ENCODE measurements at places on chromosomes 7 and 10.

DNA sequence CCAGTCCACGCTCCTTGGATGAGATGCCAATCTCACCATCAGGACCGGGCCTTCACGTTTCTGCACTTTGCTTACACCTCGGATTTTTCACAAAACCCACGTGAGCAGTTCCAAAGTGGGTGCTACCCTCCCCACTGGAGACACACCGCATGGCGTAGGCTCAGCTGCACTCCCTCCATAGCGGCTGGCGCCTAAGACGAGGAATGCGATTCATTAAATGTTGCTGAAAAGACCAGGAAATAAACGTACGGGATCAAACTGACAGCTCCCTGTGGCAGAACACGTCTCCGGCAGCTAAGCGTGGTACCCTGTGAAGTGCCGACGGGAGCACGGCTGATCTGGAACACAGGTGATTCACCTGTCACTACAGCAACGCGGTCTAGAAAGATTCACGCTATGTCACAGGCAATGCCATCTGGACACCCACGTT is 209.0 kb downstream of the DIP2C start:
- DNase-seq: no peak

GRCh38 chr10:132385389-132385667 is 11.7 kb upstream of the PWWP2B start:
- DNase-seq: no peak

DNA sequence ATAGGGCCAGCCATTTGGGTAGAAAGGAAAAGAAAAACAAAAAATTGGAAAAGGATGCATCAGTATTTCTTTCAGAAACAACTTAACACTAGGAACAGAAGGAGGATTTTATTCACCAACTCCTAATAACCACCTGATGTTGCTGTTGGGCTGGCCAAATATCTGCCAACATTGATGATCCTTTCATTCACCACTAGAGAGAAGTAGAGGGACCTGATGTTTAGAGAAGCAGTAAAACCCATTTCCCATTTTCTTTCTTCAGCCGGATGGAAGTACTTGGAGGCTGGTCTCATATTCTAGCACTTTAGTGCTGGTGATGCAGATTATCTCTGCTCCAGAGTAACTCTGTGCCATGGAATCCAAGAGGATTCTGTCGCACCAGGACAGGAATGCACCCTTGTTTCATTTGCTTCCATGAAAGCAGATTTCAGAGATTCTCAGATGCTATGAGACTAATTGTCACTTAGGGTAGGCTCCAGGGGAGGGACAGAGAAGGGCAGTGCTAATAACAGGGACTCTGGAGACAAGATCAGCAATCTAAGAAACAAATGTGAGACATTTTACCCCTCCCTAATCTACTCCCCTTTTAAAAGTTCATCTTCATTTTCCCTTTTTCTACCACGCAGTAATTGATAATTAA is 3.1 kb downstream of the KLLN start:
- DNase-seq: no peak

GRCh38 chr10:67612577-67613537 is 83.1 kb downstream of the CTNNA3 start:
- DNase-seq: peak; percentile 48

GRCh38 chr10:6581778-6582228 is 1.7 kb upstream of the PRKCQ start:
- DNase-seq: no peak

- DNase-seq: no peak
These were observed 38.6 kb downstream of the MAGI2 start for GRCh38 chr7:79414910-79415309.

DNA sequence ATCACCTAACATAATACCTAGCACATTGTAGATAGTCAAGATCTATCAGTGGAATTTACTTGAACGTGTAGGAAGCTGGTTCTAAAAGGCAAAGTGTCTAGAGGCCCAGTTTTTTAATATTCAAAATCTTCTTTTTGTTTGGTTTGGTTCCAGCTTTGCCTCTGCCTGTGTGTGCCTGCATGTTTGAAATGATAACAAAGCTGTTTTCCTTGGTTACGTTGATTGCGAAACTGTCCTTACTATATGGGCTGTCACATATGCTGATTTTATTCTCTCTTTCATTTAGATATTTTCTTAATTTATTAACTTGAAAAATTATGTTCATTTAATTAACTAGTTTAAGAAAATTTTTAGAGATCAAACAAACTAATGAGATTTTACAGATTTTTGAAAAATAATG is 237.3 kb downstream of the SEMA3A start:
- DNase-seq: no peak

GRCh38 chr10:128258421-128258976 is 132.3 kb upstream of the MKI67 start:
- no peak for DNase-seq

DNA sequence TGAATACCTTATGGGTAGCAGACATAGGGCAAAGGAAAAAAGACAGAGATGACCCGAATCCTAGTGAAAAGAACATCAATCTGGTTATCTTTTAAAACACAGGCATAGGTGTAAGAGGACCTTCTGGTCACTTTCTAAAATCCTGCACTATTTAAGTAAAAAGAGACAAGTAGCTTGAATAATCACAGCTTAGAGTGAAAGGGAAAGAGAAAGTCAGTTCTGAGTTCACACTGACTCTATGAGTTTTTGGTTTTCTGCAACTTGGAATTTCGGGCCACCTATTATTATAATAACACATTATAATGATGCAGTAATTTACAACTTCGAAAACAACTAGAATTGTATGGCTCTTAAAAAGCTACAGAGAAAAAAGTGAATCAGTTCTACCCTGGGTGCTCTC is 247.8 kb downstream of the DOCK4 start:
- no peak for DNase-seq

GRCh38 chr10:49362596-49363260 is 33.2 kb downstream of the DRGX start:
- DNase-seq: no peak

DNA sequence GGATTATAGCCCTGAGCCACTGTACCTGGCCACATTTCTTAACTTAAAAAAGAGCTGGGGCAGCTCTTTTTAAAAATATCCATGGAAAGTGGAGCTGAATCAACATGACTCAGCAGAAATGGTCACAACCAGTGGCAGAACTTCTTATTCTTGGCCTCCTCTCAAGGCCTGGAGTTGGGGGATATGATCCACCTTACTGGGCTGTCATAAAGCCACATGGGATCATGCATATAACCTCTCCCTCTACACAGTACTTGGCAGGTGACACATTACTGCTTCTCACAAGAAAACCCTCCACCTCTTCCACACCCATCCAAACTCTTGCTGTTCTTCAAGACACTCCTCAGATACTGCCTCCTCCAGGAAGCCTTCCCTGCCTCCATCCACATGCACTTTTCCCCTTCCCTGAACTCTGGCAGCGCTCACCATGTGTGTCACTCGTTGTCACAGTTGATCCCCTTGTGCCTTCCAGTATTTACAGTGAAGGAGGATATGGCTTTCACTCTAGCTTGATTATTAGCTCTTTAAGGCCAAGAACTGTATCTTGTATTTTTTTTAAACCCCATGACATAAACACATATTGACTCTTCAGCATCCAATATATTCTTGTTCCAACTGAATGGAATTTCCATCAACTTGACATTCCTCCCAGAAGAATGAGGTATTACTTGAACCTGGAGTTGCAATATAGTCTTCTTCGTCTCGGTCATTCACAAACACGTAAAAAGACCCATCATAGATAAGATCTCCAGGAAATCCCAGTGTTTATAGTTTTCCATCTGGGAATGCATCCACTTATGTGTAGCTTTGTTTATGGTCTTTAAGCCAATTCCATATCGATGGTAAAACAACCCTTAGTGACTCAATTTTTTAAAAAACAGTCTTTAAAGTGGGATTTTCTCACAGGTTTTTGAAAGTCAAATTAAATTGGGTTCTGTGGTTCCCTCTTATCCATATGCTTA is 85.5 kb downstream of the TBXAS1 start:
- DNase-seq: no peak

GRCh38 chr7:37399876-37400421 is 48.7 kb downstream of the ELMO1 start:
- DNase-seq: no peak

GRCh38 chr10:44356139-44357022 is 28.5 kb downstream of the CXCL12 start:
- DNase-seq: no peak

DNA sequence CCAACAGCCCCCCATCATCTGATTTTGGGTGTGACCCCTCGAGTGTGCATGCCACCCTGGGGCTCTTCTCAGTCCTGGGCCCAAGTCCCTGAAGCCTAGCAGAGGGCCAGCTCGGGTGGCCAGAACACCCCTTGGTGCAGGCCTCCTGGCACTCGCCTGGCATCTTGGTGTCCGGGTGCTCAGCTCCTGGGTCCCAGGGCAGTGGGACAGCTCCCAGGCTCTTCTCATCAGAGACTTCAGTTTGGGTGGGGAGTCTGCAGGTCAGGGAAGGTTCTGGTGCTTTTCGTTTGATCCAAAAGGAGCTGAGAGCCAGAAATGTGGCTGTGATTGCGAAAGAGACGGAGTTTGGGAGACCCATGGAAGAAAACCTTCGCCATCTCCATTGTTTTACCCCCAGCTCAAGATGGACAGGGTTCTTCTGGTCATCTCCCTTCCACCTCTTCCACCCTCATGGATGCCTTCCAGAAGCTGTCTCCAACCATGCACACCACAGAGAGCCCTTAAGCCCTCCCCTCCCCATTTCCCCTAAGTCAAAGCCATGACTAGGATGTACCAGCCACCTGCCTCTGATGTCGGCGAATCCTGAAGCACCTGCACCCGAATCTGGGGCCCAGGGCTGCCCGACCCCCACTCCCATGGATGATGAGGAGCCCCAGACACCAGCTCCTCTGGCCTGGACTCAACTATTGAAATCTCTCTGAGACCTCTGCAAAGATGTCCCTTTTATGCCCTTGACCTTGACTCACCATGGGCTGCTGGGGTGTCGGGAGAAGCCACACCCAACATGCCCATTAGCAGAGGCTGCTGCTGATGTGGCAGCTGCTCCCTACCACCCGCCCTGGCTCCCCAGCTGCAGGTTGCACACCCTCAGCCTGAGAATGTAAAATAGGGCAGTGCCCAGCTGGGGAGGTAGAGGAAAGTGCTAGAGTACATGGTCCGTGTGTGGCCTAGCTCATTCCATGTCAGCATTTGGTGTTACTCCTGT is 55.3 kb downstream of the ADCYAP1R1 start:
- DNase-seq: no peak

DNA sequence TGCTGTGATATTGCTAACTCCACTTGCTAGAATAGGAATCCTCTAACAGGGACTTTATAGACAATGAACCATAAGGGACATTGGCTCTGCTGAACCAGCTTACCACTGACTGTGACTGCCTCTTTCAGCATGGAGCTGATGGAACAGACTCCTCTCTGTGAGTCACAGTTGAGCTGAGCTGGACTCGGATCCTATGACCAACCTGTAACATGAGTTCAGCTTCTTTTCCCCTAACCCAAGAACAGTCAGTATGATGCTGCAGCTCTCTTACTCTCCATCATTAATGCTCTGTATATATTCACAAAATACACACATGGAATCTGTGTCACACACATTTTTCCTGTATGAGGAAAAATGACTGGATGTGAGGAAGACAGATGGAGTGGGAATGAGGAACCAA is 177.9 kb upstream of the BET1 start:
- no peak for DNase-seq

- peak; percentile 48 for DNase-seq
These were observed 82.1 kb downstream of the SLC37A3 start for GRCh38 chr7:140316165-140316661.

DNA sequence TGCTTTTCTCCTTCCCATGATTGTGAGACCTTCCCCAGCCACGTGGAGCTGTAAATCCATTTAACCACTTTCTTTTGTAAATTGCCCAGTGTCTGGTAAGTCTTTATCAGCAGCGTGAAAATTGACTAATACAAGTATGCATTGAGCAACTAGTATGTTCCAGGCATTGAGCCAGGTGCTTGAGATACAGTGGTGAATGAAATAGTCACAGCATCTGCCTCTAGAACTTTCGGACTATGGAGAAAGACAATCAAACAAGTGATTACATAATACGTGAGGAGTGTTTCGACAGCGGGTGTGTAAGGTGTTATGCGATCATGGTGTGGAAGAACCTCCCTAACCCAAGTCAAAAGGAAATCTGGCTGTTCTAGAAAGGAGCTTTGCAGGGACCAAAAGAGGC is 21.6 kb upstream of the NUP205 start:
- DNase-seq: no peak

GRCh38 chr10:3902809-3903410 is 117.9 kb upstream of the KLF6 start:
- DNase-seq: no peak

GRCh38 chr7:50560865-50561351 is 4.3 kb downstream of the DDC start:
- no peak for DNase-seq

GRCh38 chr7:98211676-98212531 is 665 bp downstream of the BHLHA15 start:
- no peak for DNase-seq

GRCh38 chr10:119350502-119351097 is 143.2 kb downstream of the GRK5 start:
- DNase-seq: no peak

DNA sequence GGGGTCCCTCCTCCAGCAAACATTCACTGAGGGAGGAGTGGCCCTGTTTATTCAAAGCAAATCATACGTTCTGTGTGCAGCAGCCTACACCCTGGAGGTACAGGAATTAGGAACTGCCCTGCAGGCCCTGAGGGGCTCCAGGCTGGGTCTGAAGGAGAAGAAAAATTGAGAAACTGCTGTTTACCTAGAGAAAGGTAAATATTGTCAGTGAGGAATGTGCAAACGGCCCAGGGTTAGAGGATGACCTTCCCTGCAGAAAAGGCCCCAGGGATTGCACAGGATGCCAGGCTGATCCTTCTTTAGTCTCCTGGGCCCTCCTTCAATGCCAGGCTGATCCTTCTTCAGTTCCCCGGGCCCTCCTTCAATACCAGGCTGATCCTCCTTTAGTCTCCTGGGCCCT is 5.7 kb downstream of the CALML5 start:
- no peak for DNase-seq

- DNase-seq: no peak
These were observed 110.1 kb downstream of the ARID5B start for GRCh38 chr10:62011558-62011957.

- no peak for DNase-seq
These were observed 2.1 kb upstream of the DENND11 start for GRCh38 chr7:141704112-141704511.

DNA sequence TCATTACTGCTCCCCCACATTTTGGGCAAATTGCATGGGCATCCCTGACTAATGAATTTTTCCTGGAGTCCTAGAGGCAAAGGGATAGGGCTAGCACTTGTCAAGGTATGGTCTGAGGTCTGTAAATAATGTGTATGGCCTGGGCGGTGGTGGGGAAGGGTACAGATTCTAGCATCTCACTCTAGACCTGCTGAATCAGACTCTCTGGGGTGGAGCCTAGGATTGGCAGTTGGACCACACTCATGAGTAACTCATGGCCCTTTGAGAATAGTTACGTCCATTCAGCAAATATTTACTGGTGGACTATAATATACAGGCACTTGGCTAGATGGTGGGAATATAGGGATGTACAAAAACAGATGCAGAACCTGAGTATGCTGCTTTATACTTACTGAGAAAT is 118.0 kb downstream of the CELF2 start:
- no peak for DNase-seq

- peak; percentile 55 for DNase-seq
These were observed 1.1 kb downstream of the KIAA1217 start for GRCh38 chr10:24209946-24210491.
